Calu3 (cell line): ENCODE measurements at places on chromosomes 4 and X. TPM values are rescaled to one million over a fixed set of nuclear protein-coding genes. Genes with fewer than 3 reads are reported as not detected.

ZNF718 gene
- total RNA-seq = 14.6 and 15.2 TPM in 2 replicates

NLRP2B gene
- total RNA-seq = not detected in 2 replicates

TRAM1L1 gene
- total RNA-seq = 1.4 and 1.6 TPM in 2 replicates

ZMAT1 gene
- total RNA-seq = 4.0 and 4.4 TPM in 2 replicates

NPY2R gene
- total RNA-seq = not detected in 2 replicates

CD38 gene
- 3.4 and 9.4 TPM in 2 replicates for total RNA-seq

KIAA1210 gene
- 0.09 TPM in 1 of 2 replicates, not detected in the other for total RNA-seq

ARR3 gene
- total RNA-seq = not detected in 2 replicates

MID1 gene
- total RNA-seq = 70.5 and 85.6 TPM in 2 replicates

ETDA gene
- not detected in 2 replicates for total RNA-seq

DNA sequence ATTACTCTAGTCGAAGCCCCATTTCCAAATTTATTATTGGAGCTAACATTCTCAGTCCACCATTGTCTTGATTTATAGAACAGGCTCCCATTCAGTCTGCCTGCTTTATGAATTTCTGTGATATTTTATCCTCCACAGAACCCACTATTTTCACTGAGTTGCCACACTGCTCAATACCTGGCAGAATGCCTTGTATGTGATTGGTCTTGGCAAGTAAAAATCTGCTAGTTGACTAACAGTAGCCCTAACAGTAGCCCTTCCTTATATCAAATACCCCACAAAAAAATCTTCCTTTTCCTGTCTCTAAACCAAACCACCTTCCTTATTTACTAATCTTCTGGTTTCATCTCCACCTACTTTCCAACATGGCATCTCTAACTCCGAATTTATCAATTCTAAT is 82.6 kb downstream of the CHM start:
- DNase-seq = no peak
- H3K36me3 ChIP-seq = peaks cover 7% of the 10 kb centered on the region
- H3K27me3 ChIP-seq = no peaks in the 10 kb centered on the region

GRCh38 chrX:46554942-46555341 is 9.7 kb upstream of the ZNF674 start:
- H3K27ac ChIP-seq = no peak overlapping the region
- H3K27me3 ChIP-seq = no peaks in the 10 kb centered on the region
- H3K4me3 ChIP-seq = no peak overlapping the region
- DNase-seq = no peak

DNA sequence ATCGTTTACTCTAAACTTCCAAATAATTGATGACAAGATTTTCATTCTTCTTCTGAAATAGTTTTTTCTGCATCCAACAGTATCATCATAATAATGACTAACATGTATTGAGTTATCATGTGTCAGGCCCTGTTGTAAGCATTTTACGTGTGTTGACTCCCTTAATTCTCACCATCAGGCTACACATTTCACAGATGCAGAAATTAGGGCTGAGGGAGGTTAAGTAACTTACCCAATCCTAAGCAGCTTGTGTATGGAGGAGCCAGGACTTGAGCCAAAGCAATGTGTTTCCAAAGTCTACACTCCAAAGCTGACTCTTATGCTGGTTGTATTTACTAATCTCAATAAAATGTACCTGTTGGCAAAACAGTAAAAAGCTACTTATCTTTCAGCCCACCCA is 11.2 kb upstream of the KDR start:
- no peak for DNase-seq
- no peaks in the 10 kb centered on the region for H3K36me3 ChIP-seq
- no peak overlapping the region for H3K27ac ChIP-seq
- H3K4me3 ChIP-seq = no peak overlapping the region
- no peaks in the 10 kb centered on the region for H3K27me3 ChIP-seq
- H3K4me1 ChIP-seq = no peaks in the 10 kb centered on the region

- H3K4me1 ChIP-seq = no peaks in the 10 kb centered on the region
- no peaks in the 10 kb centered on the region for H3K36me3 ChIP-seq
- no peak overlapping the region for H3K4me3 ChIP-seq
- H3K27ac ChIP-seq = no peak overlapping the region
- no peak for DNase-seq
- no peaks in the 10 kb centered on the region for H3K27me3 ChIP-seq
Measured at GRCh38 chr4:18754180-18754579, 732.6 kb upstream of the LCORL start.

- H3K27me3 ChIP-seq = peaks cover 64% of the 10 kb centered on the region
- peak overlapping the region; percentile 73 for H3K4me3 ChIP-seq
- no peak for DNase-seq
- no peaks in the 10 kb centered on the region for H3K36me3 ChIP-seq
- H3K27ac ChIP-seq = no peak overlapping the region
- H3K4me1 ChIP-seq = peaks cover 12% of the 10 kb centered on the region
Measured at GRCh38 chr4:4857001-4857808, 2.3 kb upstream of the MSX1 start.

GRCh38 chr4:140085062-140085622 is 68.8 kb downstream of the MAML3 start:
- no peak overlapping the region for H3K4me3 ChIP-seq
- no peaks in the 10 kb centered on the region for H3K4me1 ChIP-seq
- no peak for DNase-seq
- H3K36me3 ChIP-seq = no peaks in the 10 kb centered on the region
- H3K27ac ChIP-seq = no peak overlapping the region

GRCh38 chr4:67566335-67566734 is 7.8 kb downstream of the STAP1 start:
- H3K27ac ChIP-seq = no peak overlapping the region
- H3K27me3 ChIP-seq = no peaks in the 10 kb centered on the region
- no peak overlapping the region for H3K4me3 ChIP-seq

- H3K4me1 ChIP-seq = peaks cover 23% of the 10 kb centered on the region
- H3K27ac ChIP-seq = no peak overlapping the region
- H3K4me3 ChIP-seq = no peak overlapping the region
- H3K27me3 ChIP-seq = peaks cover 13% of the 10 kb centered on the region
- H3K36me3 ChIP-seq = no peaks in the 10 kb centered on the region
Measured at GRCh38 chr4:6767386-6767747, 15.2 kb upstream of the KIAA0232 start.

DNA sequence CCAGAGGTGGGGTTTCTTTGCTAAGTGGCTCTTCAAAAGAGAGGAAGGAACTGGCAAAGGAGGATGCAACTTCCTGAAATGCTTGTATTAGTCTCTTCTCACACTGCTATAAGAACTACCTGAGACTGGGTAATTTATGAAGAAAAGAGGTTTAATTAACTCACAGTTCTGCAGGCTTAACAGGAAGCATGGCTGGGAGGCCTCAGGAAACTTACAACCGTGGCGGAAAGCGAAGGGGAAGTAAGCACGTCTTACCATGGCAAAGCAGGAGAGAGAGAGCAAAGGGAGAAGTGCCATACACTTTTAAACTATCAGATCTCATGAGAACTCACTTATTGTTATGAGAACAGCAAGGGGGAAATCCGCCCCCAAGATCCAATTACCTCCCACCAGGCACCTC is 505.7 kb downstream of the ZNF674 start:
- no peak overlapping the region for H3K4me3 ChIP-seq
- no peaks in the 10 kb centered on the region for H3K27me3 ChIP-seq
- no peaks in the 10 kb centered on the region for H3K4me1 ChIP-seq
- no peak overlapping the region for H3K27ac ChIP-seq
- DNase-seq = no peak

DNA sequence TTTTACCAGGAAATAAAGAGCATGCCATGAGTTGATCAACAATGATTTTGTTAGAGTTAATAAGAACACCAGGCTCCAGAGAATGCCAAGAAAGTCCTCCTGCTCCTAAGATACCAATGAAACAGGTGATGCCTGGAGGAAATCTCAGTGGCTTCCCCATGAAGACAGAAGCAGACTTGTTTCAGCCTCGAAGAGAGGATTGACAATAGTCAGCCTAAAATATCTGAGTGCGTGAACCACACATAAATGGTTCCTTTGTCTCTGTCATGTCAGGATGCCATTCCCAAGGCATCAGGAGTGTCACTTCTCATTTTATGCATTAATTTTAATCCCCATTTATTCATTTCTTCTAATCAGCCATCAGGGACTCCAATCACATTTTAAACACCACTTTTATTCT is 69.6 kb downstream of the PHOX2B start:
- no peak for DNase-seq
- H3K36me3 ChIP-seq = peaks cover 13% of the 10 kb centered on the region
- no peaks in the 10 kb centered on the region for H3K27me3 ChIP-seq
- no peak overlapping the region for H3K4me3 ChIP-seq
- H3K27ac ChIP-seq = no peak overlapping the region
